ENCODE measurements at places on chromosomes 2 and 18. TPM values are rescaled to one million over a fixed set of nuclear protein-coding genes. Genes with fewer than 3 reads are reported as not detected.

DOK1 gene
- 14.7 TPM for total RNA-seq

ASB18 gene
- total RNA-seq, result not detected

FIGN gene
- 0.98 TPM for total RNA-seq

MGAT5 gene
- total RNA-seq, result 62.6 TPM

GPC1 gene
- total RNA-seq, result 21.9 TPM

SCRN3 gene
- total RNA-seq, result 18.3 TPM

STAT4 gene
- 1.4 TPM for total RNA-seq

SLC30A3 gene
- total RNA-seq, result 11.8 TPM

IGFBP2 gene
- 17.3 TPM for total RNA-seq

NT5C1B gene
- not detected for total RNA-seq

ST6GAL2 gene
- total RNA-seq, result 0.57 TPM

CKAP2L gene
- 12.2 TPM for total RNA-seq

MDH1B gene
- total RNA-seq, result 0.33 TPM

TGIF1 gene
- total RNA-seq, result 94.1 TPM

MRPL19 gene
- 33.0 TPM for total RNA-seq

CCL20 gene
- 0.98 TPM for total RNA-seq

ZAP70 gene
- total RNA-seq, result not detected

GALR1 gene
- not detected for total RNA-seq

FN1 gene
- total RNA-seq, result 2,305 TPM

COL4A3 gene
- total RNA-seq, result not detected

SGPP2 gene
- not detected for total RNA-seq

AMER3 gene
- not detected for total RNA-seq

EIF5B gene
- 27.6 TPM for total RNA-seq
